ENCODE measurements at places on chromosomes 2 and 18.

GRCh38 chr2:47222826-47223554, 67.9 kb upstream of the STPG4 start:
- DNase-seq: no peak

GRCh38 chr2:8049851-8050571, 631.8 kb upstream of the ID2 start:
- DNase-seq: no peak

DNA sequence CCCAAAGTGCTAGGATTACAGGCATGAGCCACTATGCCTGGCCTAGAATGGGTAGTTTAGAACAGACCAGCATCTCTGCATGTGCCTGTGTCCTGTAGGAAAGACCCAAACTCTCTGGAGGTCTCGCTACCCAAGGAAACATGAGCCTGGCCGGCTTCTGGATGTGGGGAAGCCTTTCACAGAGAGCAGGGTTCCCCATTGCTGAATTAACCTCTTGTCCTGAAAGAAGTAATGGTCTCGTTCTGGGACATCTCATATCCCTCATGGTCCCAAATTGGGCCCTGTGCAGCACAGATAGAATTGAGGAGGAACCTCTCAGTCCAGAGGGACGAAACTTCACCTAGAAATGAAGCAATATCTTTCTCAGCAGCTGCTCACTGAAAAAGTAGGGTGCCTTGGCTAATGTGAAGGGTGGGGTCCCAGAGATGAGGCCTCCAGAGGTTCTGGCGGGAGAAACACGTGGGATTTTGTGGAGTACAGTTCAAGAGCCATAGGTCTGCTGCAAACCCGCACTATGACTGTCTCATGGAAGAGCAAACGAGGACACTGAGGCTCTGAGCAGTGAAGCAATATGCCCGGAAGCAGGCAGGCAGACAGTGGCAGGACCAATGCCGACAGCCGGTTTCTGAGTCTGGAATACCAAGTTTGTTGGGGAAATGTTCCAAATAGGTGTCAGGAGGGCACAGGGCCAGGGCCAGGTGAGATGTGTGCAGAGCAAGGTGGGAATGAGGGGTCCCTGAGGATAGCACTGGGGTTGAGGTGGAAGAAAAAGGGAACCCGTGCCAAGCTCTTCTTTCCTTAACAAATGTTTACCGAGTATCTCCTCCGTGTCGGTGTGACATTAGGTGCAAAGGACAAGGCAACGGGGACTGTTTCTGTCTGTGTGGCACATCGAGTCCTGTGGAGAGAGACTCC, 121.0 kb upstream of the TWIST2 start:
- DNase-seq: no peak

GRCh38 chr2:203775684-203776083, 69.2 kb downstream of the CD28 start:
- no peak for DNase-seq

- no peak for DNase-seq
Observed at GRCh38 chr2:133484106-133484505, 84.2 kb downstream of the NCKAP5 start.

DNA sequence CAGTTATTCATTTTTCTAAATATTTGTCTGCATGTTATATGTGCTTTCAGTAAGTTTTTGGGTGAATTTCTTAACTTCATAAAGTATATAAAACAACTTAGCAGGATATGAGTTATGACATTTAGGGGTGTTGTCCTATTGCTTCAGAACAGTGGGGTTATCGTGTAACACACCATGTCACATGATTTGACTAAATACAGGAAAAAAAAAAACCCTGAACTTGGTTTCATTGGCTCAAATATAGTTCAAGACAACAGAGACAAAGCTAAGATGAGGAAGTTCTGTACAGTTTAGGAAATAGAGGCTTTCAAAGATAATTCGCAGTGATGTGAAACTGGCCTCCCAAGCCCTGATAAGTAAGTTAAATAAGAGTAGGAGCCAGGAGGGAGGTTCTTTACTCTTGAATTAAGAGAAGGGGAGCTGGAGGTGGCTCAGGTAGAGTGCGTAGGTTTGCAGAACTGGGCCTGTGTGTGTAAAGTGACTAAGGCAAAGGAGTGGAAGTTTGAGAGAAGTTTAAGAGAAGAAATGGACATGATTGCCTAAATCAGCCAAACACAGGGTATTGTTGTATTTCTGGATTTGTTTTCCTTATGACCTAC, 53.9 kb downstream of the LIMS1 start:
- no peak for DNase-seq

DNA sequence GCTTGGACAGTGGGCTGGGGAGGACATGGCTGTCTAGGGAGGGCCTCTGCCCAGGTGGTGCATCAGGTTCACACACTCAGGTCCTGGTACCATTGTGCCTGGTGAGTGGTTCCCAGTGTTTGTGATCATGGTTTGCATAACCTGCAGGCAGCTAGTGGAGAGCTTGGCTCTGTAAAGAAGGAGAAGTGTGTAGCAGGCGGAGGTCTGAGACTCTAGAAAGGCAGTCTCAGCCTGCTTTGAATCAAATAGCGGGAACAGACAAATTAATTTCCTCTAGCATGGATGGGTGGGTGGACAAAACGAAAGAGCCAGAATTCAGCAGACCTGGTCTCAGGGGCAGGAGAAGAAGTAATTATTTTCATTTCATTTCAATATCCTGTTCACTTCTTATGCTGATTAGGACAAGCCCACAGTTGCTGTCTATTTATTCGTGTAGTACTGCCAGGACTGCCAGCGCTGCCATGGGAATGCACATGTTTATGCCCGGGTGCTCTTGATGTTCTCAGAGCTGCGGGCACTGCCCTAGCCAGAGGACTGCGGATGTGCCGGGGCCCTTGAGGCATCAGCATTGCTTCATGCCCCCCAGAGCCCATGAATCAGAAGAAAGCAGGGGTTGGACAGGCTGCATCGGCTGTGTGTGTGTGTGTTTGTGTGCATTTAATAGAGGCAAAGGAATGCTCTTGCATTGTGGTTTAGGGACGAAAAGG, 45.4 kb upstream of the DLX2 start:
- DNase-seq: no peak

DNA sequence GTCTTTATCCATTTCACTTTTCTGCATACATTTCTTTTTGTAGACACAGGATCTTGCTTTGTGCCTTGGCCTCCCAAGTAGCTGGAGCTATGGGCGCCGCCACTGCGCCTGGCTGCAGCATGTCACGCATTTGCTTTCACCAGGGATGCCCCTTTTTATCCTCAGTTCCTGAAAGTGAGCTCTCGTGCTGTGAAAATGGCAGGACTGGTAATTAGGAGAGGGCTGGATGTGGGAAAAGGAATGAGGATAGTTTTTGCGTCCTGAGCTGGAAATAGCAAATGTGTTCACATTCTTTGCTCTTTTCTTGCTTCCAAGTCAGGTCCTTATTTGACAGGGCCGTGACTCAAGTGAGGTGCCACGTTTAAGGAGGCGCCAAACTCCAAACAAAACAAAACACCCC, 104.6 kb downstream of the LDLRAD4 start:
- DNase-seq: no peak

GRCh38 chr2:52884761-52885352, 882.7 kb upstream of the CHAC2 start:
- DNase-seq: no peak

DNA sequence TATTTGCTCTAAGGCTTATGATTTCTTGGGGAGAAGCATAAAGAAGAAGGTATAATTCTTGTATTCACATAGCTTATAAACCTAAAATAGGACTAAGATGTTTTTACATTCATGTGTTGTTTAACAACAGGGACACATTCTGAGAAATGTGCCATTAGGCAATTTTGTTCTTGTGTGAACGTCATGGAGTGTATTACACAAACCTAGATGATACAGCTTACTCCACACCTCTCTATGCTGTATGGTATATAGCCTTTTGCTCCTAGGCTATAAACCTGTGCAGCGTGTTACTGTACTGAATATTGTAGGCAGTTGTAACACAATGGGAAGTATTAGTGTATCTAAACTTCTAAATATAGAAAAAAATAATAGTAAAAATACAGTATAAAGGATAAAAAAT, 92.1 kb downstream of the PHLPP1 start:
- no peak for DNase-seq

- DNase-seq: peak; percentile 9
Observed at GRCh38 chr2:79935771-79936657, 368.5 kb downstream of the LRRTM1 start.

DNA sequence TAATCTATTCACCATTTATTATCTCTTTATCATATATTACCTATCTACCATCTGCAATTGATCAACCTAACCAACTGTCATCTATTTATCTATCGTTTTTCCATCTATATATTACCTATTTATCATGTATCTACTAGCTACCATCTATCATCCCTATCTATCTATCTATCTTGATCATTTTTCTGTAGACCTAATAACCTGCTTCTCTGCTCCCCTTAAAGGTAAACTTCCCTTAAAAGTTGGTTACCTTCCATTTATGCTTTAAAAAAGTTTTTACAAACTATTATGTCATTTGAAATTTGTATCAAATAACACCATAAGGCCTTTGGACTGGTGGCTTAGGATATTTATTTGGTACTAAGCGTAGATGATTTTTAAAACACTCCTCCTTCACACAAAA, 47.2 kb downstream of the TMEM18 start:
- DNase-seq: no peak

DNA sequence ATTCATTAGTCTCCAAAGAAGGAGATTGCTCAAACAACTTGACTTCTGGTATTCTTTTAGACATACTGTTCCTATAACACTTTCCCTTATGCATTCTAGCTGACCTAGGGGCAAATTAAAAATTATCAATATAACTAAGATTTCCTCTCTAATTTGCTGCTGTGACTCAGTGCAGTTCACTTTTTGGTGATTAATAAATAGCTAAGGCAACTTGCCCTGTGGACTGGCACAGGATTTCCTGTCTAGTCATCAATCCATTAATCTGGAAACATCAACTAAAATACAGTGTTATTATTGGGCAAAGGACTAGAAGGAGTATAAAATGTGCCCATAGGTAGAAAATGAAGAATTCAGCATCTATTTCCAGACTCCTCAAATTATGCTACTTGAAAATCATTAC, 83.5 kb upstream of the SERPINE2 start:
- no peak for DNase-seq

DNA sequence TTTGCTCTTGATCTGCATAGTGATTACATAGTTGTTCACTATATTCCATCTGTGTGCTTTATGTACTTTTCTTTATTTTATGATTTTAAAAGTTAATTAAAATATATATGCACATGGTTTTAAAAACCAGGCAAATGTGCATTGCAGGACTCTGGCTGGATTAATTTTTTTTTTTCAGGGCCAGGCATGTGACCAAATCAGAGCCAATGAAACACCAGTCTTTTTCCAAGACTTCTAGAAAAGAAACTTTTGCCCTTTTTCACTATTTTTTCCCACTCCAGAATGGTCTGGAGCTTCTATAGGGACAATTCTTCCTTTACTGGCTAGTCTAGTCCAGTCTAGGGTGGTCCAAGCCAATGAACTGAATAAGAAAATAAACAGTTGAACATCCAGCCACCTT, 198.1 kb upstream of the FBXO11 start:
- DNase-seq: no peak

GRCh38 chr2:52396836-52397235, 1364.9 kb upstream of the NRXN1 start:
- no peak for DNase-seq

DNA sequence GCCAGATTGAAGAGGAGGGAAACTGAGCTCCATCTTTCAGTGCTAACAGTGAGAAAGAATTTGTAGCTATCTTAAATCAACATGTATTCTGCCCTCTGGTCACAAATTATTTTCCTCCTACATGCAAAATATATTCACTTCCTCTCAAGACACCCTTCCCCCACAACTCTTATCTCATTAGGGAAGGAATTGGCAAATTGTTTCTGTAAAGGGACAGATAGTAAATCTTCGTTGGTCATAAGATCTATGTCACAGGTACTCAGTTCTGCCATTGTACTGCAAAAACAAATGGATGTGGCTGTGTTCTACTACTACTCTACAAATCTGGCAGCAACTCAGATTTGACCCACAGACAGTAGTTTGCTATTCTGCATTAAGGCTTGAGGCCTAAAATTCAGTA, 53.0 kb upstream of the CYP20A1 start:
- DNase-seq: no peak

DNA sequence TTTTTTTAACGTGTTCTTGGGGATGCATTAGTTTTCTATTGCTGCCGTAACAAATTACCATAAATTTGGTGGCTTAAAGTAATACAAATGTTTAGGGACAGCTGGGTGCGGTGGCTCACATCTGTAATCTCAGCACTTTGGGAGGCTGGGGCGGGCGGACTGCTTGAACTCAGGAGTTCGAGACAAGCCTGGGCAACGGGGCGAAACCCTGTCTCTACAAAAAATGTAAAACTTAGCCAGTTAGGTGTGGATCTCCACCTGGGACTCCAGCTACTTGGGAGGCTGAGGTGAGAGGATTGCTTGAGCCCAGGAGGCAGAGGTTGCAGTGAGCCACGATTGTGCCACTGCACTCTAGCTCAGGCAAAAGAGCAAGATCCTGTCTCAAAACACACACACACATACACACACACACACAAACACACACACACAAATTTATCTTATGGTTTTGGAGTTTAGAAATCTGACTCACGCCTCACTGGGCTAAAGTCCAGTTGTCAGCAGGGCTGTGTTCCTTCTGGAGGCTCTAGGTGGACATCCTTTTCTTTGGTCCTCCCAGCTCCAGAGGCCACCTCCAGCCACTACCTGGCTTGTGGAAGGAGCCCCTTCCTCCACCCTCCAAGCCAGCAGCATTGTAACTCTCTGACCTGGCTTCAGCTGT, 76.1 kb downstream of the SEPTIN10 start:
- DNase-seq: no peak

- no peak for DNase-seq
Observed at GRCh38 chr2:163364736-163365135, 371.1 kb downstream of the FIGN start.

GRCh38 chr2:193527146-193527545, 1332.4 kb upstream of the TMEFF2 start:
- no peak for DNase-seq

DNA sequence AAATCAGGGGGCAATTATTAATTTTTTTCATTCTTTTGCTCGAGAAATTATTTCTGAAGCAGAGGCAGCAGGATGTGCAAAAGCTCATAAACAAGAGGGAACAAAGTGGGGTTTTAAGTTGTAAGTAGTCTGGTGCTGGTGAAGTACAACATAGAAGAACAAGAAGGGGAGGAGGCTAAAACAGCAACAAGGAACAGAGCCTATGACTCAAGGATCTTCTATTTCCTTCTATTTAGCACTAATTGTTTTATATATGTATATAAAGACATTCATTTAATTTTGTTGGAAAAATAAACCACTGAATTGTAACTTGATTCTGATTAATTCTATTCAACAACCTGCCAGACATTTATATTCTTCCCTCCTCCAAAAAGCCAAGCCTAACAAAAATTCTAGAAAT, 35.0 kb downstream of the YES1 start:
- DNase-seq: no peak

Data from prostate gland (tissue), 2 donors.